AG10803 (cell line): ENCODE measurements at places on chromosomes 2 and 18.

- DNase-seq = no peak
These were observed 210.9 kb upstream of the SIX3 start for GRCh38 chr2:44730593-44730992.

- DNase-seq = no peak
These were observed 522.2 kb upstream of the CNTNAP5 start for GRCh38 chr2:123502931-123503330.

DNA sequence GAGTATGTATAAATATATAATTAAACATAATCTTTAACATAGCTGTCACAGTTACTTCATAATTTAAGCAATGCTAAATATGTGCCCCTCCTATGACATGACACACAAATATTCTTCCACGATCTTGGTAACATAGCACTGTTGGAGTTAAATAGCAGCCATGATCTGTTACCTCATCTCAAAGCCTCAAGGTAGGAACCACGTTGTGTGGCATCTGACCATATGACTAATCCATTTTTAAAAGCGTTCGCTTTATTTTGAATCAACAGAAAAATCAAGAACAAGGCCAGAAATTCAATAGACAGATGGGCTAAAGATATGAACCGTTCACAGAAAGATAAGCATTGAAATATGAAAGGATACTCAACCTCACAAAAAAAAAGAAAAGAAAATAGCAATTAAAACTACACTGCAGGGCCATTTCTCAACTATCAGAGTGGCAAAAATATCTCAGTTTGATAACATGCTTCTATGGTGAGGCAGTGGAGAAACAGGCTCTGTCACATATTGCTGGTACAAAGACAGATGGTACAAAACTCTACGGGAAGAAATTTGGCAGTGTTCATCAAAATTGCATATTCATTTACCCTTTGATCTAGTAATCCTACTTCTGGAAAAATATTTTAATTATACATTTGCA is 105.9 kb downstream of the TMX3 start:
- no peak for DNase-seq

DNA sequence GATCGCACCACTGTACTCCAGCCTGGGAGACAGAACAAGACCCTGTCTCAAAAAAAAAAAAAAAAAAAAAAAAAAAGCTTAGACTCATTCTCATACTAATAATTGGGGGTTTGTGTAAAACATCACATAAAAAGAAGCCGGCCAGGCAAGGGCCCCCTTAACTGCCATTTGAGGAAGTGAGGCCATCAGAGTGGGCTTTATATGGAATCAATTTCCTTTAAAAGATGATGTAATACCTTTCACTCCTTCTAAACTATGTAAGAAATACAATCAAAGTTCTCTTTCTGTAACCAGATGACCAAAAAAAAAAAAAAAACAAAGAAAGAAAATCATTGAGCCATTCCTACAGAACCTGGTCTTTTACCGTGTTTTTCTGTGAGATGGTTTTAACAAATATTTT is 13.1 kb upstream of the GPR55 start:
- no peak for DNase-seq

- DNase-seq = no peak
These were observed 165.5 kb downstream of the L3MBTL4 start for GRCh38 chr18:6249170-6249569.

- DNase-seq = no peak
These were observed 25.6 kb upstream of the KLHL14 start for GRCh38 chr18:32798209-32798960.

- DNase-seq = peak; percentile 90
These were observed 573.3 kb downstream of the LRP1B start for GRCh38 chr2:141557329-141558095.

- DNase-seq = no peak
These were observed 25.5 kb upstream of the ST8SIA3 start for GRCh38 chr18:57326718-57327323.
